T-cell (primary cell): ENCODE measurements at places on chromosomes 1 and 21. TPM values are rescaled to one million over a fixed set of nuclear protein-coding genes. Genes with fewer than 3 reads are reported as not detected.

ST6GALNAC3 gene
- total RNA-seq: 0.33 TPM

MTR gene
- 49.8 TPM for total RNA-seq

ACOT11 gene
- 0.60 TPM for total RNA-seq

SLC5A9 gene
- total RNA-seq: not detected

DNA sequence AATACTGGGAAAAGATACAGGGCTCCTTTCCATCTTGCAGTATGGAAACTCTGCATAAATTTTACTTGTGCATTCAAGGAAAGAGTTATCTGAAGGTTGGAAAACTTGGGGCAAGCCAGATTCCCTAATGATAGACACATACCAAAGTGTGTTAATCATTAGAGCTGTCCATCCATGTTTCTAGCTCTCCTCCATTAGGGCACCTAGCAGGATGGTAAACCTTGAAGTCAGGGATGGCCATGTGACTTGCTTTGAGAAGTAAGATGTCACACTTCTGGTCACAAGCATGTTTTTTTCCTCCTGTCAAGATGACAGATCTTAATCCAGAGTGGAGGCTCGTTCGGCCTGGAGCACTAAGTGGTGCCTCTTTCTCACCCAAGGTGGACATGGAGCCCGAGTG is 241.9 kb upstream of the RUNX1 start:
- DNase-seq: no peak

GRCh38 chr1:153742411-153743142 is 14.7 kb downstream of the INTS3 start:
- DNase-seq: no peak

GRCh38 chr1:232873931-232874330 is 68.7 kb downstream of the MAP10 start:
- DNase-seq: no peak

GRCh38 chr21:36763305-36763704 is 64.4 kb downstream of the SIM2 start:
- DNase-seq: no peak

RBM15 gene
- total RNA-seq: 46.0 TPM

TNFRSF25 gene
- 241 TPM for total RNA-seq
